NCI-H2081 treated with DMSO at 0.1 percent for 48 hours (cell line): ENCODE measurements at places on chromosomes 7 and 10.

GRCh38 chr10:59657724-59658123 lies 51.9 kb downstream of the SLC16A9 start:
- no peak for DNase-seq

GRCh38 chr7:106270122-106270977 lies 14.4 kb downstream of the NAMPT start:
- DNase-seq: no peak

- no peak for DNase-seq
Measured at GRCh38 chr7:30473903-30474302, 4.7 kb downstream of the NOD1 start.

- DNase-seq: no peak
Measured at GRCh38 chr7:159107161-159107892, 37.3 kb downstream of the VIPR2 start.

- no peak for DNase-seq
Measured at GRCh38 chr10:77602913-77603533, 34.6 kb downstream of the KCNMA1 start.

DNA sequence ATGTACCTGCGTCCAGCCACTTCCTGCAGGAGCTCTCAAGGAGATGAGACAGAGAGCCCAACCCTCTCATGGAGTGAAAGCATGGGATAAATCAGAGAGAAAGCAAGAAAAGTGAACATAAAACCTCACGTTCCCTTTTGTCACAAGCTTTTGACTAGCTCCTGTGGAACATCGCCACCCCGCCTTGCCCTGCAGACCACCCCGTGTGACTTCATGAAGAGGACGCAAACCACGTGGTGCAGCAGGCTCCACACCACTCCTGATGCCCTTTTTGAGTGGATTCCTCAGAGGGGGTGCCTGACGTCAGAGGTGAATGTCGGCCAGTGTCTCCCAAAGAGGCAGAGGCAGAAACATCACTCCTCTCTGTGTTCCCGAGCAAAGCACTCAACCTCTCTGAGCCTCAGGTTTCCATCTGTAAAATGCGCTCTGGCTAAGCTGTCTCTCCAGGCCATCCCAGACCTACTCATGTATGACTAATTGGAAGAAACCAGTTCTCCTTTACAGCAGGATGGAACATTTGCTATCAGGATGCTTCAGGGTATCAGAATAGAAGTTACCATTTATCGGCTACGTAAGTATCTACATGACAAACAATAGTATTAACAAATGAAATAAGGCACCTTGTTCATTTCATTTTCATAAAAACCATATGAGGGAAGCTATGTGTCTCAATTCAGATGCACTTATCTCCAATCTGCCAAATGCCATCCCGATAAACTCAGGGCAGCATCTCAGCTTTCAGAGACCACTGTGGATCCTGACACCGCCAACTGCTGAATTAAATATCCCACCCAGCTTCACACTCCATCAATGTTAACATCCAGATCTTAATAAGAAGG lies 5.3 kb downstream of the ZNF488 start:
- no peak for DNase-seq

DNA sequence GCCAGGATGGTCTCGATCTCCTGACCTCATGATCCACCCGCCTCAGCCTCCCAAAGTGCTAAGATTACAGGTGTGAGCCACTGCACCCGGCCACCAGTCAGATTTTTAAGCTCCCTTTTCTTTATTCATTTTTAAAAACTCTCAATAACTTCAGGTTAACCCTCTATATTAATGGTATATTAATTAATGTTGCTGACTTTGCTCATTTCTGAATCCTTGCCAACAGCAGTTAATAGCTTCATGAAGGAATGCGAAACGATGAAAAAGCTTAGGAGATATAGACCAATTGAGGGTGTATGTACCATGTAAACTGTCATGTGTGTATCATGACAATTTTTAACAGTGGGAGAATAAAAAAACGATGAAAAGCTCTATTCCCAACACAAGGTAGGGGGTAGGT lies 27.5 kb downstream of the PNPLA8 start:
- no peak for DNase-seq

GRCh38 chr10:14513123-14513522 lies 182.4 kb upstream of the FRMD4A start:
- DNase-seq: no peak

DNA sequence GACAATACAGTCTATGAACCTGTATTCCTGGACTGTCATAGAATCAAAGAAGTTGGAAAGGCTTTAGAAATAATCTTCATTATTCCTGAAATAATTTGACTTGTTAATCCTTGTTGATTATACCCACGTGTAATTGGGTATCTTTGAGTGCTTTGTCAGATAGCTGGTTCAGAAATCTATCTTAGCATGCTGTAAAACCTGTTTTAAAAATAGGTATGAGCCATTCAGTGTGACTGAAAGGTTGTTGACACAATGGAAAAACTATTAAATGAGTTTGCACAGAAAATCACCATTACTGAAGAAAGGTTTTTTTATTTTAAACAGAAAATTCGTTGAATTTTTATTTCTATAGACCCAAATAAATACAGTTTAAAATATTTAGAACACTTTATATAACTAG lies 38.7 kb downstream of the PHTF2 start:
- DNase-seq: peak; percentile 65

- no peak for DNase-seq
Measured at GRCh38 chr7:5420067-5420880, 3.4 kb downstream of the TNRC18 start.

- no peak for DNase-seq
Measured at GRCh38 chr7:131302446-131302845, 25.2 kb upstream of the MKLN1 start.

DNA sequence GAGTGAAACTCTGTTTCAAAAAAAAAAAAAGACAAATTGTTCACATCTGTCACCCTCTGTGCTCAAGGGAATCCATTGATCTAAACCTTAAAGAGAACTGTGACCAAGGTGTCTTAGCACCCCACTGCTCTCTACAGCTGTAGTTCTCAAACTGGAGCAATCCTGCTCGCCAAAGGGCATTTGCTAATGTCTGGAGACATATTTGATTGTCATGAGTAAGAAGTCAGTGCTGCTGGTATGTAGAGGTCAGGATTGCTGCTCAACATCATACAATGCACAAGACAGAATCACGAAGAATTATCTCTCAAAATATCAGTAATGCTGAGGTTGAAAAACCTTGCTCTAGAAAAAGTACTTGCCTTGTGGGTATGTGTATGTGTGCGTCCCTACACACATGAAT lies 30.0 kb downstream of the ABLIM1 start:
- DNase-seq: no peak

GRCh38 chr7:66099232-66099550 lies 15.5 kb upstream of the CRCP start:
- DNase-seq: no peak

GRCh38 chr10:83678850-83679249 lies 460.5 kb upstream of the GHITM start:
- DNase-seq: no peak

- no peak for DNase-seq
Measured at GRCh38 chr10:580778-581177, 108.7 kb downstream of the DIP2C start.

DNA sequence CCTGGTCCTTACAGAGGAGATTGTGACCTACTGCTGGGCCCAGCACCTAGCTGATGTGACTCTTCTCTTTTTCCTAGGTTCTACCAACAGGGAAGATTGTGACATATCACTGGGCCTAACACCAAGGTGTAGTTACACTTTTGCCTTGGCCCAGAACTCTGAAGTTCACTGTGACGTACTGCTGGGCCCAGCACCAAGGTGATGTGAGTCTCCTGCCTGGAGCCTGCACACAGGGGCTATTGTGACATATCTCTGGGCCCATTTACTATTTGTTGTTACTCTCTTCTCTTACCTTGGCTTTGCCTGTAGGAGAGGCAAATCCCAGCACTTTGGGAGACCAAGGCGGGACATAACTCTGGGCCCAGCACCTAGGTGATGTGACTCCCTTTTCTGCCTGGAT lies 23.1 kb upstream of the ZNF107 start:
- no peak for DNase-seq

GRCh38 chr10:77862595-77862994 lies 64.0 kb downstream of the DLG5 start:
- DNase-seq: no peak

- DNase-seq: no peak
Measured at GRCh38 chr10:7354330-7355047, 56.3 kb downstream of the SFMBT2 start.

DNA sequence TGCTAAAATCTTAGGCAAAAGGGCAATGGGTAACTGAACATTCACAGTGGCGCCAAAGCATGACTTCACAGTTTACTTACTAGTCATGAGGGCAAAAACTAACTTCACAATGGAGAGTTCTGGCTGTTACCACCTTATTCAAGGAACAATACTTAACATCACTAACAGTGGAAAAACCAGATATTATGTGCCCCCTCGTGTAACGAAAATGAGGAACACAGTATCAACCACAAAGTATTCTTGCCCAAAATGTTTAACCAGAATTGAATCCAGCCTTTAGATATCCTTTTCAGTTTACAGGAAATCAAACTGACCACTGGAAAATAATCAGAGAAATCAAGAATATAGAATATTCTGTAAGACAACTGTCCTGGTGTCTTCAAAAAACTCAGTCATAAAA lies 9.5 kb downstream of the C7orf25 start:
- no peak for DNase-seq

GRCh38 chr10:11874568-11875493 lies 51.7 kb downstream of the PROSER2 start:
- no peak for DNase-seq

- no peak for DNase-seq
Measured at GRCh38 chr10:61757525-61758397, 95.0 kb downstream of the CABCOCO1 start.

- DNase-seq: no peak
Measured at GRCh38 chr10:786633-787474, 97.4 kb upstream of the DIP2C start.

- no peak for DNase-seq
Measured at GRCh38 chr10:8137272-8137681, 82.8 kb downstream of the GATA3 start.

GRCh38 chr10:20105931-20106330 lies 289.7 kb downstream of the PLXDC2 start:
- DNase-seq: no peak

- DNase-seq: no peak
Measured at GRCh38 chr7:5394264-5395105, 29.1 kb downstream of the TNRC18 start.

DNA sequence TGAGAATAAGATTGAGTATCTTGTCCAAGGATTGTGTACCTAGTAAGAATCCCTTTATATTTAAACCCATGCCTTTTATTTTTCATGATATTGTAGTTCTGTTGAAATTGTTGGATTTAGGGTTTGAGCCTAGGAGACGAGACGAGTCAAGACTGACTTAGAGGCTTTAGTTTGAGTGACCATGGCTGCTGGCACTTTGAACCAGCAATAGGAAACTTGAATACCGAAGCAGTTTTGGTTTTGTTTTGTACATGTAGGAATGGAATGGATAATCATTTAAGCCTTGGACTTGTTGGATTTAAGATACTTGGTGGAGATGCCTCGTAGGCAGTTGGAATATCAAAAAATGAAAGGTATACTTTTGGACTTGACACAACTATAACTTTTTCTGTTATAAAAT lies 229.0 kb downstream of the BICC1 start:
- no peak for DNase-seq

DNA sequence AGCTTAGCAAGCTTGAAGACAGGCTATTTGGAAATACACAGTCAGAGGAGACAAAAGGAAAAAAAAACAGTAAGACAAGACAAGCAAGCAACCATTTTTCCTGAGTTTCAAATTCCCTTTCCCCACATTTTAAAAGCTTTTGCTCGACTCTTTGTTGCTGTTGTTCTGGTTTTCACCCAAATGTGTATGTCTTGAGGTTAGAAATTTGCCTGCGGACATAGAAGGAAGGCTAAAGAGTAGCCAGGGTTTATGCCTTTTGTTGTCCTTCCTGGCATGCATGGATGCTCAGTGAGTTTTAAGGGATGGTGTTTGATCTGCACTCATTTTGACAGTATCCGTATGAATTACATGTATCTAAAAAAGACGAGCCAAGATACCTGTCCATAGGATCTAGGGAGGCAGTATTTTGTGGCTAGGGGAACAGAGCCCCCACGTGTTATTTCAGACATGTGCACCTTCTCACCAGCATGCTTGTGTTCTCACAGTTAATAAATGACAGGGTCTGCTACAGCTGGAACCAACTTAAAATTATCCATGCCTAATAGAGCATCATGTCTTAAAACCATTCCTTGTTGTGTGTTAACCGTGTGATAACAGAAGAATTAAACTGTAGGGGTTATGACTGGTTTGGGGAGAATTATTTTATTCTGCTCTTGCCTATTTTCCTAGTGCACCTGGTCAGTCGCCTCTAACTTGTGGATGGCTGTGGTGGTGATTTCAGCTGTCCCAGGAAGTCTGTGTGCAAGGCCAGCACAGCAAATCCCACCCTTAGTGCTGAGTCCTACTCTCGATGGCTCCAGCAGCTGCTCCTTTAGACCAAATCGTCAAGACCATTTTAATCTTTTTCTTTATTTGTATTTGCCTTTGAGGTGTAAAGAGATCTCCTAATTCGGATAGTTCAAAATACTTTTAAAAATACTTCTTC lies 9.1 kb downstream of the WIPF3 start:
- no peak for DNase-seq

DNA sequence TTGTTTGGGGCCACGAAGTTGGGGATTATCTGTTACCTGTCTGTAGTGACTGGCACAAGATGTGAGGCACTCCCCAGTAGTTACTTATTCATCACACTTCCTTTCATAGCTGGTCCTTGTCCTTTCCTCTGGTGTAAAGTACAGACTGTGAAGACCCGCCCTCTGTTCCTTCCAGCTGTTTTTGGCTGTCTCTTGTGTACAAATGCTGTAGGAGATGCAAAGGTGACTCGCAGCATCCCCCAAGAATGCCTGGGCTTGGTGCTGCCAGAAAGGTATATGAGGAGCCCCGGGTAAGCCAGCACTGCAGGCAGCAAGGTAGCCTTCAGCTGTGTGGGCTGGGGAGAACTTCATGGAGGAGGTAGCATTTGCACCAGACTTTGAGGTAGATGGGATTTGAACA lies 236.6 kb downstream of the EBF3 start:
- DNase-seq: no peak

DNA sequence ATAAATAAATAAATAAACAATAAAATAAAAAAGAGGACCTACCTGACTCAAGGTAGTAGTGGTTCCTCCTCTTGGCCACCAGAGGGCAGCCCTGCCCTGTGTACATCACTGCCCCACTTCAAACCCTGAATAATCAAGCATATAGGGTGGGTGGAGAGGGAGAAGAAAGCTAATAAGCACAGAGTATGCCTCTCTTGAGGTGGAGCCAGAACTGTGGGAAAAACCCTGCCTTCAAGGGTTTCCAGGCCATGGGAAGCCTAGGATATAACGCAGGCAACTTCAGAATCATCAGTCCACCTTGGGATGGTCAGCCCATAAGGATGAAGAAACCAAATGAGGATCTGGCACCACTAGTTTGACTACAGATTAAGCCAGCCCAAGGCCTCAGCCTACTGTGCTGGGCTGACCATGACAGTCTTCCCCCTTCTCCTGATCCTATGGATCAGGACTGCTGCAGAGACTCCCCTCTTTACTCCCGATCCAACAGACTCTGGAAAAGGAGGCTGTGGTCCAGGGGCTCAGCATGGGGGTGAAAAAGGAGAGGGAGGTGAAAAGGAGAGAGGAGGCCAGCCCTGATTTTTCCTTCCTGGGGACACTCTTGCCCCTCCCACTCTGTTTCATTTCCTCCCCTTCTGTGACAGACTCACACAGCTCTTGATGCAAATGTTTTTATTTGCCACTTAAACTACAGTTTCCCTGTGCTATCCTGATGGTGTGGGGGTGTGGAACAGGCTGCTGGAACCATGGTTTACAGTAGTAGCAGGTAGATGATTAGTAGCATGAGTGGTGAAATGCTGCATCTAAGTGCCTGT lies 10.1 kb downstream of the AVPI1 start:
- DNase-seq: no peak
